ENCODE measurements at places on chromosomes 7 and 10.

DNA sequence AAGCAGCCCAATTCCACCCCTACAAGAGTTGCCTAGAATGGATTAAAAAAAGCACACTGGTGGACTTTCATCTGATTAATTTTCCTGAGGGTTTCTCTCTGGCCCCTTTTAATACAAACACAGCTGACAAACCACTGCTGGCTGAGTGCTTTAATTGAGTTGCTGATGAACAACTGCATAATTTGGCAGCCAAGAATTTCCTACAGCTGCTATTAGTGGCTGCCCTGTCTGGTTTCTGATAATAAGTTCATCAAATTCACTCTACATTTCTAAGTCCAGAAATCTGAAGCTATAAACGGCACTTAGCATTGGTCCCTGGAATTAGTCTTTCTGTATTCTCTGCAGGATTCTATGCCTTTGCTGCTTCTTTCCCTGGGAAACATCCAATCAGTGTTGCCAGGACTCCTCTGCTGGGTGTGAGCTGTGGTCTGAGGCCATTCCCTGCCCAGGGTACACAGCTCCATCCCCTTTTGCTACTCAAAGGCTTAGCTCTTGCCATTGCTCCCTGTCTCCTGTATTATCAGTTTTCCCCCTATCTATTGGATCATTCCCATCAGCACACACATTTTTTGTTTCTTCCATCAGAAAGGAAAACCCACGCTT, 110.6 kb downstream of the LSM5 start:
- DNase-seq, result no peak

GRCh38 chr10:102404361-102405107, 9.0 kb downstream of the NFKB2 start:
- DNase-seq, result no peak

GRCh38 chr7:113374955-113375354, 256.6 kb upstream of the SMIM30 start:
- no peak for DNase-seq

- DNase-seq, result no peak
Observed at GRCh38 chr7:113799896-113800295, 118.9 kb downstream of the PPP1R3A start.

- no peak for DNase-seq
Observed at GRCh38 chr7:74033372-74034311, 5.7 kb downstream of the ELN start.

DNA sequence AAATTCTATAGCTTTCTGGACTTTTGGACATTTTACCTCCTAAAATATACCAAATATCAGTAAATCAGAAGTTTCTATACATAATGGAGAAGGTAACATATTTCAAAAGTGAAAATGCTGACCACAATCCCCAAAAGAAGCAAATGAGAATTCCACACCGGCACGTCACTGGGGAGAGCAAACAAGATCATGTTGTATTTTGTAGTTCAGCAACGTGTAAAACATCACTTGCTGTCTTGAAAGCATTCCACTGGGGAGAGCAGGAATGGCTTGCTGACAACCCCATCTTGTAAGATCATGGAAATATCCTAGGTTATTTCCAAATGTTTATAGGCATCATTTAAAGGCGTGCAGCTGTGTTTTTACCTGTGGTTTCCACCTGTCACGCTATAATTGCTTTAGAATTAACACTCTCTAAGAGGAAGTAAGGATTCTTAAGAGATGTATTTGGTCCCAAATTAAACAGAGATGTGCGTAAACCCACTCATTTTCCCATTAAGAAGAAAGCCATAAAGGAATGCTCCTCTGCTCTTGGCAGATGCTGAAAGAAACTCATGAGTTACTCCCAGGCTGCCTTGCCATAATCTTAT, 397.1 kb upstream of the POT1 start:
- DNase-seq, result no peak

DNA sequence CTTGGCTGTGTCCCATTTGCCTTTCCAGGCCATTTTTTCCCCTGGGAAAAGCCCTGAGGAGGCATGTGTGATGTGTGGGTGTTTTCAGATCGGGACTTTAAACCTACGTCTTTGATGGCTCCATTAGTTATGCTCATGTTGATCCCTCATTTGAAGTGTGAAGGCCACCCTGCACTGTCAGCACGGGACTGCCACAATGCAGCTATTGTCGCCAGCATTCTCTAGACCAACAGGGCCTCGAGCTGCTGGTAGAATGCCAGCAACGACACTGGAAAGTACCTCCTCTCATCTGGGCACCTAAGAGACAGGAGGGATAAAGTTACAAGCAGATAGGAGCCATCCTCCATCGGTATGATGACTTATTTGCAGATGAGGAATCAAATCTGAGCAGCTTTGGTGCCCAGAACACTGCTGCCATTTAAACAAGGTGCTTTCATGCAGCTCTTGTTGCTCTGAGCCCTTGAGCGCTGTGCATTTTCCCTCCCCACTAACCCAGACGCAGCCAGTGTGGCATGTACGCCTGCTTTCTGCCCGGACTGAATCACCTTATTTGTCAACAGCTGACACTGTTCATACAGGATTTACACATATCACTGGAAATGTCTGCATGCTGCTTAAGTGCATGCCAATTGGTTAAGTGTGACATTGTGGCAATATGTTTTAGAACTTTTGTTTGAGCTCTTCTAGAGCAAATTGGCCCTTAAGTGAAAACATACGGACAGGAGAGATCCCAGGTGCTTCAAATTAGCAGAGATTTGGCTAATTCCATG, 175.0 kb upstream of the PITRM1 start:
- DNase-seq, result no peak

- no peak for DNase-seq
Observed at GRCh38 chr7:23306936-23307521, 7.9 kb downstream of the MALSU1 start.

GRCh38 chr7:71828361-71828760, 583.8 kb downstream of the CALN1 start:
- no peak for DNase-seq

GRCh38 chr10:7184660-7185366, 226.0 kb downstream of the SFMBT2 start:
- no peak for DNase-seq

GRCh38 chr10:90031776-90032175, 330.4 kb downstream of the KIF20B start:
- DNase-seq, result no peak

GRCh38 chr10:130136226-130137089, at the start of gene GLRX3:
GLRX3 (plus strand) TSS chr10:130136391; CDS start chr10:130136421, 30 bp downstream.
- peak; percentile 60 for DNase-seq

DNA sequence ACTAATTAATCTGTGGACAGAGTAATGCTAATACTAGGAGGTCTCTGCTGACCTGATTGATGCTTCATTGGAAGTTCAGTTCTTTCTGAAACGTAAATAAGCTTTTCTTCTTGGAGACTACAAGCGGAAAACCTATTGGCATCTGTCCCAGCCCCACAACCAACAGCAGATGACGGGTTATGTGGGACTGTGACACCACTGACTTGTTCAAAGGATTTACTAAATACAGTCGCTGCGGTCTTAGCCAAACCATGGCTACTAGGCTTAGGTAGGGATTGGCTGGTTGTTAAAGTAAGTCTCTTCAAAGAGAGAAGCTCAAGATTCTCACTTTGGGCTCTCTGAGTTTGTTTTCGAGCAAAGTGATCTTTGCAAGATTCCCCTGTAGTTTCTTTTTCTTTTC, 68.3 kb downstream of the HYCC1 start:
- no peak for DNase-seq

DNA sequence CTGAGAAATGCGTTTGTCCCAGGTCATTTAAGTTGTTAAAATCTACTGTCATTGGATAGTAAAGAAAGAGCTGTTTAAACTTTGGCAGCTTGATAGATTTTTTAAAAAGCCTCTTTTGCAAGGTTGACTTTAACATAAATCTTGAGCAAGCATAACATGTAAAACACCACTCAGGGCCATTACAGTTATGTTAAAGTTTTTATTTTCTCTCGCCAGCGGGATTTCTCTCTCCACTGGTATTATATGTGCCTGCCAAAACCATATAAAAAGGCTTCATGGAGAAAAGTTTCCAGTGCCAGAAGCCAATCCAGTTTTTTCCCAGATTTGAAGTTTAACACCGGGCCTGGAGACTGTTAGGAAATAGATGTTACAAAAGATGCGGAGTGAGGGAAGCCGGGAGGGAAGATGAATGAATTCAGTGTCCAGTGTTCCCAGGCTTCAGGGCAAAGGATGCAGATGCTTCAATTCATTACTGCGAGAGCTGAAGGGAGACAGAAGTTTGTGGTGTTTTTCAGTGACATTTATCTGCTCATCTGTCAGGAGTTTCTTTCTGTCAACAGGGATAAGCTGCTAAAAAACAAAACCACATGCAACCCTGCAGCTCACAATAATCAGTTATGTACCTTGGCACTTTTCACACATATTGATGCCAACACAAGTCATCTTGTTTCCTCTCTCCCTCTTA, 155.5 kb downstream of the SPAG6 start:
- DNase-seq, result no peak

DNA sequence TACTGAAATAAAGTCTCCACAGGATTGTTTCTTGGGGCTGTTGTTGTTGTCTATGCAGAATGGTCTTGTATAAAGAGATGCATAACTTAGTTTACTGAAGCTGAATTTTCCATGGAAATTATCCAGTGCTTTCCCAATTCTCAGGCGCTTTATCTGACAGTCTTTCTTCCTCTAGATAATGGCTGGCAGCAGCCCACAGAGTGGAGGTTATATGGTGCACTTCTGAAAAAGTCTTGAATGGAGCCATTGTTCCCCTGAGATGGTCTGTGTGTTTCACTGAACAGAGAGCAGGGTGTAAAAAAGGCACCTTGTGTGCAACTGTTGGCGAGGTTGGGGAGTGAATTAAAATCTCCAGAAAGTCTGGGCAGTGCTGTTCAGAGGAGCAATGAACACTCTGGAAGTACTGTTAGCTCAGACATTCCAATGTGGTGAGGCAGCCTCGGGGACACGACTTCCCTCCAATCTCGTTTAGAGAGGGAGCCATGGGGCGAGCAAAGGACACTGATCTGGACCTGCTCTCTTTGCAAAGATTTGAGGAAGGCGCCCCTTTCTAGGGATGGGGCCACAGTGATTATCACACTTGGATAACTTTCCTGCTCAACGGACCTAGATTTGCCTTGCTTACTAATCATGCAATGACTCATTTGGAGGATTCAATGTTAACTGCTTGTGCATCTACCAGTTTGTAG, 2.0 kb upstream of the PLCE1 start:
- no peak for DNase-seq

DNA sequence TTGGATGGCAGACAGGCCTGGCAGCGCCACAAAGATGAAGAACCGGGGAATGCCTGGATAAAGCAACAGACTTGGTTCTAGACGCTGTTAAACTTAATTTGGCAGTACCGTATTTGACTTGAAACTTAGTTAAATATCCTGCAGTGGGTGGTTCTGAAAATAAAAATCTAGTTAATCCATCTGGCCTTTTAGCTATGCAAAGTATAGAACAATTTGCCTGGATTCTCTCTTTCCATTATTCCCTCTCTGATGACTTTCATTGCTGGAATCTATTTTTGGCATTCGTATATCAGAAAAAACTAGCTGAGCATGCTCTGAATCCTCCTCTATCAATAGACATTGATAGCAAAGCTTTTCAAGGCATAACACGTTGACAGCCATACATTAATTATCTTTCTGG, 203.6 kb downstream of the MACC1 start:
- DNase-seq, result no peak

- no peak for DNase-seq
Observed at GRCh38 chr7:152504367-152504766, 68.6 kb upstream of the KMT2C start.

DNA sequence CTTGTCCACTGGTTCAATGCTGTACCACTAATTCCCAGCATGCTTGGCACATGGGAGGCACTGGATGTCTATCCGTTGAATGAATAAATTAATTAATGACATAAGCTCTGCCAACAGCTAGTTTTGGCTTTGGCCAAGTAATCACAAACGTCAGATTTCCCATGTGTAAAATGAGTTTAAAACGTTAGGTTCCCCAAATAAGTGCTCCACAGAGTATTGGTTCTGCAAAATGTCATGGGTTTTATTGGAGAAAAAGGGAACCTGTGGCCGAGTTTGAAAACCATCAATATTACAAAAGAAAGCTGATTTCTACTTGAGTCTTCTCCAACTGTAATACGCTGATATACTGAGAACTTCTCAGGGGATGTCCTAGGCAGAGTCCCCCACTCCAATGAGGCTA, 23.2 kb downstream of the ELMO1 start:
- DNase-seq, result no peak

DNA sequence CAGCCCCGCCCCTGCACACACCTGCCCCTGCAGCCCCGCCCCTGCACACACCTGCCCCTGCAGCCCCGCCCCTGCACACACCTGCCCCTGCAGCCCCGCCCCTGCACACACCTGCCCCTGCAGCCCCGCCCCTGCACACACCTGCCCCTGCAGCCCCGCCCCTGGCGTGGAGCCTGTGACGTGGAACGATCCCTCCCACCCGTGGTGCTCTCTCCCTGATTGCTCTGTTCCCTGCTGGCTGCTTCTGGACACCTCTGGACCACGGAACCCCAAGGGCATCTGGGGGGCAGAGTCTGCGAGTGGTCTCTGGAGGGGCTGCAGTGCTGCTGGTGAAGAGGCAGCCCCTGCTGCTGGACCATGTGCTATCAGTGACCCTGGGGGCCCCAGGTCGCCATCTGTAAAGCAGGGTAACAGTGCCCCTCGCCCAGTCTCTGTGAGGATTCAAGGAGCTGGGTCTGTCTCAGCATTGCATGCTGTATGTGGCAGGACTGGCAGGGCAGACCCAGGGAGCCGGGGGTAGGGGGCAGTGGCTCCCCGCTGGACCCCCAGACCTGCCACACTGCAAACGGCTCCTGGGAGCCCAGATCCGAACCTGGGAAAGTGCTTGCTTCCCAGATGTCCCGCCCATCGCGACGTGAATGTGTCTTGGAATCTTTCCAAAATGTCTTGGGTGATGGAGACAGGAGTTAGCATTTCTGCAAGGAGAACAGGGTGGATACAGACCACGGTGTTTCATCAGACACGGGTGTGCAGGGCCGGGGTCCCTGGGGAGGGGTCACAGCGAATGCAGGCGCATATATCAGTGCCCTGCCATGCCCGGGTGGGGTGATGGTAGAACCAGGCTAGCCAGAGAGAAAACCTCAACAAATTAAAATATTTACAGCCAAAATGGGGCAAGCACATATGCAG, 27.9 kb upstream of the NKX6-2 start:
- DNase-seq, result no peak

DNA sequence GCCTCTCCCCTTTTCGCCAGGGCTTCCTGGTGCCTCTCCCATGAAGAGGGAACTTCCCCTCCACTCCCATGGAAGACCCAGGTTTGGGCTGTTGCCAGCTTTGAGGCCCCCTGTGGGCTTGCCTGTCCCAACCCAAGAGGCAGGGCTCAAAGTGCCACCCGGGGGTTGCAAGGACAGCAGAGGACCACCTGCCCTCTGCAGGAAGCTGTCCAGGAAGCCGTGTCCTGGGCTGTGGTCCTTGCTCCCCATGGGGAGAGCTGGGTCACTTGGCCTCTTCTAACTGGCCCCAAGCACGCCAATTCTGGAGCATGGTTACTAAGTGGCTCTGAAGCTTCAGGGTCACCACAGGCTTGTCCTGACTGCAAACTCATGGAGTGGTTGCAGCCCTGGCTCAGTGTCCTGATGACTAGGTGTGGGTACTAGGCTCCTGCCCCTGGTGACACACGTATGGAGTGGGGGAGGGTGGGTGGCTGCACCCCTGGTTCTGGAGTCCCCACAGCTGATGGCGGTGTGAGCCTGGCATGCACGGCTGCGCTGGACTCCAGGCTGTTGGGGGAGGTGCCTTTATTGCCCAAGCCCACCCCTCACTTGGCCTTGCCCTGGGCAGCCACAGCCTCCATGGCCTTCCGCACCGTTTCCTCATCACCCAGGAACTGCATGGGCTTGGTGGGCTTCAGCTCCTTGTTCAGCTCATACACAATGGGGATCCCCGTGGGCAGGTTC, 3.0 kb downstream of the PGAM2 start:
- DNase-seq, result no peak

Data from Jurkat, Clone E6-1 (cell line).